ENCODE measurements at places on chromosomes 7 and 10.

GRCh38 chr10:131946880-131947279, 34.8 kb downstream of the BNIP3 start:
- DNase-seq: no peak

- no peak for DNase-seq
Measured at GRCh38 chr7:36638586-36639263, 85.6 kb downstream of the AOAH start.

DNA sequence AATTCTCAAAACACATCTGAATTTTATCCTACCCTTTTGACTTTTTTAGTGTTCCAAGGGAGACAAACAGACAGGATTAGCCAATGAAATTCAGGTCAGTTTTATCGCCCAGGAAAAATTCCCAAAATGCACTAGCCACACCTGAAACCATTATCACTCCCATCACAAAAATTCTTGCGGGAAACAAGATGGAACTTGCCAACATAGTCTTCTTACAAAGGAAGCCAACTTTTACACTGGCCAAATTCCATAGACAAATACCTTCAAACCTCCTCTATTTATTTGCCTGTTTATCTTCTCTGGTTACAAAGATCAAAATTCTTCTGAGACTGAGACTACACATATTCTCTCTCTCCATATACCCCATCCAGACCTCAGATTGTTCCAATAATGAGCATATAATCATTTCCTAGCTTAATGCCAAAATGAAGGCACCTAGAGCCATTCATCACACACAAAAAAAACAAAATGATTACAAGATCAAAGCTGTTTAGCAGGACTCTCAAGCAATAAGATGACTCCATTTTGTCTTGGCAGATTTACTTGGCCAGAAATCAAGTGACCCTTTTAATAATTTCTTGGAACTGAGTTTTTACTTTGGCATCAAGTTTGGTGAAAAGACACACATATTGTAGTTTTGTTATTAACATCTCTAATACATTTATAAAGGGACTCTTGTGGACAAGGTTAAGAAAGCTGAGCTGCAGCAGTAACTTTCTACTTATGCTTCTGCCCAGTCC, 30.2 kb downstream of the MET start:
- no peak for DNase-seq

DNA sequence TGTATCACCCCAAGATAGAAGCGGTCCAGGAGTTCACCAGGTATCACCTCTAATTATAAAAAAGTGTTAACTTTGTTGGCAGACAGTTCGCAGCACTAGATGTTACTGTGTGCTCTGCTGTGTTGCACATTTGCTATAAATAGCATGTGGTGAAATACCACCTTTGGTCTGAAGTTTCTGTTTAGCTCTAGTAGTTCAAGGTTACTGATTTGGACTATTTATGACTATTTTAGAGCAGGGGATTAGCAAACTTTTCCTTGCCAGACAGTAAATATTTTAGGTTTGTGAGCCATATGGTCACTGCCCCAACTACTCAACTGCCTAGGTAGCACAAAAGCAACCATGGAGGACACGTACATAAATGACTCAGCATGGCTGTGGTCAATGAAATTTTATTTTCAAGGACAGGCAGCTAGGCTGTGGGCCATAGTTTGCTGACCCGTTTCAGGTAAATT, 16.5 kb downstream of the DENND10 start:
- DNase-seq: peak; percentile 75

GRCh38 chr7:82926477-82926876, 236.2 kb downstream of the PCLO start:
- DNase-seq: no peak

- DNase-seq: no peak
Measured at GRCh38 chr7:81810476-81811155, 40.8 kb upstream of the HGF start.

- DNase-seq: no peak
Measured at GRCh38 chr7:157904211-157904865, 567.5 kb downstream of the DNAJB6 start.
